ENCODE measurements at places on chromosomes 2 and 18.

- DNase-seq: no peak
Observed at GRCh38 chr2:37500031-37500430, 155.6 kb downstream of the QPCT start.

GRCh38 chr2:97963880-97964279 is 31.9 kb downstream of the TMEM131 start:
- no peak for DNase-seq

DNA sequence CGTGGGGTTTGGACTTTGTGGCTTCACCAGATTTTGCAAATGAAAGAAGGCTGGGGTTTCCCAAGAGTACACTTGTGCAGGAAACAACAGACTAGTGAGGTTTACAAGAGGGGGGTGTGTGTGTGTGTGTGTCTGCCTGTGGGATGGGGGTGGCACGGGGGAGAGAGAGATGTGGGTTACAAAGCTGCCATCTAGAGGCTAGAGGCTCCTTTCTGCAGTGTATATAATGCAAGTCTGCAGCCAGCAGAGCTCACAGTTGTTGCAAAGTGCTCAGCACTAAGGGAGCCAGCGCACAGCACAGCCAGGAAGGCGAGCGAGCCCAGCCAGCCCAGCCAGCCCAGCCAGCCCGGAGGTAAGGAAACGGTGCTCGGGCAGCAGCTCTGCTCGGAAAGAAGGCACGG is at the start of gene ACKR3:
TSS of gene ACKR3 (plus strand) at position 253 of the 401 bp plus-strand sequence. CDS start 10,641 bp downstream, outside the sequence.
- DNase-seq: peak; percentile 96

DNA sequence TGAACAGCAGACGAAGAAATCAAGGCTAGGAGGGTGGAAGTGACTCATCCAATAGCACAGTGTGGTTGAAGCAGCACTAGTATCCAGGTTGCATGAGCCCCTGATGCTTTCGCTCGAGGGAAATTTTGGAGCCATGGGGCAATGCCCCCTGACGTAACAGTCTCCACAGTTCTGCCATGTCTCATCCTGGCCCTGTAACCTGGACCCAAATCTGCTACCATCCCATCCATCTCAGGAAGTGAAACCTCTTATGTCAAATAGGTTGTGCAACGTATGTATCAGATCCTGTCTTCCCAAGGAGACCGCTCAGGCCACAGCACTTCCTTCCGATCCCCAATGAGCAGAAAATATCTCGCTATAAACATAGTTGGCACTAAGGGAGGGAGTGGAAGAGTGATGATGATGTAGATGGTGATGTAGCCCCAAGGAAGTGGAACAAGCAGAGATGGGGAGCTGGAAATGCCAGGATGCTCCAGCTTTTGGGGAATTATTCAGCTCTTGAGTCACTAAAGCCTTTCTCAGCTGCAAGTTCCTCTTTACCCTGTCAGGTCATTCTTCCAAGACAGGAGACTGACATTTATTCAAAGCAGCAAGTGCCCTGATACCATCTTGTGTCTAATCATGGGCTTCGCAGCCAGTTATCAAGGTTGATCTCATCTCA is 3.0 kb upstream of the IL1B start:
- DNase-seq: no peak

- no peak for DNase-seq
Observed at GRCh38 chr18:11034884-11035283, 114.5 kb downstream of the PIEZO2 start.

DNA sequence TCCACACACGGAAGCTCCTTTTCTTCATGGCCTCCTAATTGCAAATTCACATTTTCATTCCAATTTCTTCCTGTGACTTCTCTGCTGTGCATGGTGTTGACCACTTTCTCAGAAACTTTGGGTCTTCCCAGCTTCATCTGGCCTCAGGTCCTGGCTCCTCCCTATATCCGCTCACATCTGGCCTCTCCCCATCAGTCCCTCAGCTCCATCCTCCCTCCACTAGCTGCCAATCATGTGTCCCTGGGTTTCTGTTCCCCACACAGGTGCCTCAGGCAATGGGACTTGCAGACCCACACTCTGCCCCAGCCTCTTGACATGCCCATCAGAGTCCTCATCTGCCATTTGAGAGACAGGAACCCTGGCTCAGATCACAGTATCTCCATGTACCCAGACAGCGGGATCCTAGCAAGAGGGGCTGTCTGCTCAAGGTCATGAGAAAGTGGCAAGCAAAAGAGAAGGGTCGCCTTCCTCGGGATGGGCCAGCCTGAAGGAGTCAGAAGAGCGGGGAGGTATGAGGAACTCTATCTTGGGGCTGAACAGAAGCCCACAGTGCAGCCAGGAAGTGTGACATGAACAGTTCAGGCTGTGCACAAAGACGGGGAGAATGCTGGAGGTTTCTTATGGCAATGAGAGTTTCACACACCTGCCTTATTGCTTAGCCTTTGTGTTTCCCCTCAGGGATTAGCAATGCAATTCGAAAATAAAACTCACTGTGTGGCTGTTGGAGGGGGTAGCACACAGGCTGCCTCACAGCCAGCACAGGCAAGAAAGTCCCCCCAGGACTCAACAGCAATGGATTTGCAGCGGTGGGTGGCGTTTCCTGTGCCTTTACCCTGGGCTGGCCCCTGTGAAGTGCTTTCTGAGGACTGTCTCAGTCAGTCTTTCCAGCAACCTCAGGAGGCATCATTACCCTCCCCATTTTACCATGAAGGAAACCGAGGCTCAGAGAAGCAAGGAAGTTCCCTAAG is 69.5 kb downstream of the COPS8 start:
- no peak for DNase-seq

Measured in mesendoderm (in vitro differentiated cells).